T-helper 1 cell (primary cell): ENCODE measurements at places on chromosomes 16 and 17.
A peak's percentile ranks its signal among the peaks of the same experiment; 100 is the strongest.

GRCh38 chr16:87233928-87234327, 83.3 kb downstream of the C16orf95 start:
- no peak for DNase-seq

- DNase-seq = no peak
Observed at GRCh38 chr17:11898526-11899235, 98.6 kb downstream of the ZNF18 start.

DNA sequence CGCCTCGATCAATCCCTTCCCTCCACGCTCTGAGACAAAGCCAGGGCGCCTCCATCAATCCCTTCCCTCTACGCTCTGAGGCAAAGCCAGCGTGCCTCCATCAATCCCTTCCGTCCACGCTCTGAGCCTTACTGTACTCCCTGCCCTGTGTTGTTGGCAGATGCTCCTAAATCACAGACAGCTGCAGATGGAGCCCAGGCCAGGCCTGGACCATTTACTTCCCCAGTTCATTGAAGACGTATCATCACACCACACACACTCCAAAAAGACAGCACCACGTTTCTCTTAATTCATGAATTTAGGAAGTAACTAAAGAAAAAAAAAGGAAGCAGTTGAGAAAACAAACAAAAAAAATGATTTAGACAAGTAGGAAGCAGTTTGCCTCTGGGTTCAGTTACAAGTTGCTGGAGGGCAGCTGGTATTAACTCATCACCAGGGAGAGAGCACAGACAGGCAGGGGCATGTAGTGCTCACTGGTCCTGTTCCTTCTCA, 7.4 kb upstream of the CD300LD start:
- DNase-seq = no peak

- DNase-seq = no peak
Observed at GRCh38 chr16:71201556-71201955, 29.0 kb downstream of the HYDIN start.

DNA sequence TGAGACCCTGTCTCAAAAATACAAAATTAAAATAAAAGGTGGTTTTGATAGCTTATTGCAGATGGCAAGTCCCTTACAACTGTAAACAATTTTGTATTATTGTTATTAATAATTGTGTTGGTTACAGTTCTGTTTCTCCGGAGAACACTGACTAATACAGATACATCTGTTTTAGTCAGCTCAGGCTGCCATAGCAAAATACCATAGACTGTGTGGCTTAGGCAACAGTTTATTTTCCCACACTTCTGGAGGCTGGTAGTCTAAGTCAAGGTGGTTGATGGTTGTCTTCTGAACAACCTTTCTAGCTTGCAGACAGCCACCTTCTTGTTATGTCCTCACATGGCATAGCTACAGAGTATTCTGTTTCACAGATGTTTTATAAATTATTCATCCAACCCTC, 14.2 kb upstream of the IL21R start:
- no peak for DNase-seq

- no peak for DNase-seq
Observed at GRCh38 chr17:56694825-56695224, 101.3 kb downstream of the NOG start.

DNA sequence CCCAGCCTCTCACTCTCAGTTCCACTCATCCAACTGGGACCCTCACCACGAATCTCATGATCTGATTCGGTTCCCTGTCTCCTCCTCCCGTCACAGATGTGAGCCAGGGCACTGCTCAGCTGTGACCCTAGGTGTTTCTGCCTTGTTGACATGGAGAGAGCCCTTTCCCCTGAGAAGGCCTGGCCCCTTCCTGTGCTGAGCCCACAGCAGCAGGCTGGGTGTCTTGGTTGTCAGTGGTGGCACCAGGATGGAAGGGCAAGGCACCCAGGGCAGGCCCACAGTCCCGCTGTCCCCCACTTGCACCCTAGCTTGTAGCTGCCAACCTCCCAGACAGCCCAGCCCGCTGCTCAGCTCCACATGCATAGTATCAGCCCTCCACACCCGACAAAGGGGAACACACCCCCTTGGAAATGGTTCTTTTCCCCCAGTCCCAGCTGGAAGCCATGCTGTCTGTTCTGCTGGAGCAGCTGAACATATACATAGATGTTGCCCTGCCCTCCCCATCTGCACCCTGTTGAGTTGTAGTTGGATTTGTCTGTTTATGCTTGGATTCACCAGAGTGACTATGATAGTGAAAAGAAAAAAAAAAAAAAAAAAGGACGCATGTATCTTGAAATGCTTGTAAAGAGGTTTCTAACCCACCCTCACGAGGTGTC, 26.6 kb downstream of the STH start:
- no peak for DNase-seq

- DNase-seq = no peak
Observed at GRCh38 chr16:47470810-47471209, 9.7 kb downstream of the PHKB start.

DNA sequence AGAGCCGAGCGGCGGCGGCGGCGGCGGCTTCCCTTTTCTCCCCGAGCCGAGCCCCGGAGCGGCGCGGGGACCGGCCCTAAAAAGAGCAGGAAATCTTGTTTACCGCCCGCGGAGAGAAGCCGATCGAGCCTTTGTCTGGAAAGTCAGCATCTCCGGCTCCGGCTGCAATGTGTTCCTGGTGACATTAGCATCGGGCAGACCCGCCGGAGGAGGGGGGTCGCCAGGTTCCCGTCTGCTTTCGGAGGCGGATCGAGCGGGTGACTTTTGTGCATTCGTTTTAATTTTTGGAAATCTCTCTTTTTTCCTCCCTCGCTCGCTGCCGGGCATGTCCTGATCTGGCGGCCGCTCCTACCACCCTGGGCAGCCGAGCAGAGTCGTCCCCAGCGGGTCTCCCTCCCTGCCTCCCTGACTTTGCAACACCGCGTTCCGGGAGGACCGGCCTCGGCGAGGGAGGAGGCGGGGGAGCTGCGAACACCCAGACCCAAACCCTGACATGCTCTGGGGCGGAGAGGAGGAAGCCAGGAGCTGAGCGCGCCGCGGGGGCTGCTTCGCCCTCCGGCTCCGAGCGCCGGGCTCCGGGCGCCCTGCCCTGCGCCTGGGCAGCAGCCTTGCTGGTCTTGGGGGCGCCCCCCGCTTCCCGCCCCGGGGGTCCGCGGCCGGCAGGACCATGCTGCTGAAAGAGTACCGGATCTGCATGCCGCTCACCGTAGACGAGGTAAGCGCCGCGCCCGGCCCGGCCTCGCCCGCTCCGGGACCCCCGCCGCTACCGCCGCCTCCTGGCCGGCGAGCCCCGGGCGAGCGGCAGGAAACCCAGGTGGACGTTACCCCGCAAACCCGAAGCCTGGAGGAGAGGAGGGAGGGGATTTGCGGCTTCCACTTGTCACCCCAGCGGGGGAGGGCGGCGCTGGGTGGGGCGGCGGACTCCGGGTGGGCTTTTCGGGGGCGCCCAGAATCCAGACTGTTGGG, 690 bp downstream of the PITPNC1 start:
- peak; percentile 51 for DNase-seq

GRCh38 chr16:27316038-27316680, 2.4 kb downstream of the IL4R start:
- DNase-seq = no peak

DNA sequence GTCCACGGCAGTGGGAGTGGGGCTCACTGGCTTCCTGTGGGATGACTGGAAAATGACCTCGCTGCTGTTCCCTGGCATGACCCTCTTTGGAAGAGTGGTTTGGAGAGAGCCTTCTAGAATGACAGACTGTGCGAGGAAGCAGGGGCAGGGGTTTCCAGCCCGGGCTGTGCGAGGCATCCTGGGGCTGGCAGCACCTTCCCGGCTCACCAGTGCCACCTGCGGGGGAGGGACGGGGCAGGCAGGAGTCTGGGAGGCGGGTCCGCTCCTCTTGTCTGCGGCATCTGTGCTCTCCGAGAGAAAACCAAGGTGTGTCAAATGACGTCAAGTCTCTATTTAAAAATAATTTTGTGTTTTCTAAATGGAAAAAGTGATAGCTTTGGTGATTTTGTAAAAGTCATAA, 7.8 kb upstream of the RNF213 start:
- peak; percentile 86 for DNase-seq

DNA sequence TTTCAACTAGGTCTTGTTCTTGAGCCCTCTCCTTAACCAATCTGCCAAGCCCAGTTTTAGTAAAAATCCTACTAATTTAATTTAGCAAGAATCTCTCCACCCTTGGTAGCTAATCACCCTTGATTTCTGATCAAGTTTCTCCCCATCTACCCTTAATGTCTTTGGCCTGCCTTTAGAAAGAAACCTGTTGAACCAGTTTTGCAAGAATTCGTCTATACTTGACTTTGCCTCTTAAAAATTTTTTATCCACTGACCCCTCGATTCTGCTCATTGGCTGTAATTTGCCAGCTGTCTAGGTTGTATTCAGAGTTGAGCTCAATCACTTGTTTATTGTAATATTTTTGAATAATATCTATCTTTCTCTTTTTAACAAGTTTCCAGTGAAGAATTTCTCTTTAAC, 1138.5 kb downstream of the CDH11 start:
- DNase-seq = no peak

GRCh38 chr17:69497161-69497560, 82.7 kb downstream of the MAP2K6 start:
- DNase-seq = no peak

DNA sequence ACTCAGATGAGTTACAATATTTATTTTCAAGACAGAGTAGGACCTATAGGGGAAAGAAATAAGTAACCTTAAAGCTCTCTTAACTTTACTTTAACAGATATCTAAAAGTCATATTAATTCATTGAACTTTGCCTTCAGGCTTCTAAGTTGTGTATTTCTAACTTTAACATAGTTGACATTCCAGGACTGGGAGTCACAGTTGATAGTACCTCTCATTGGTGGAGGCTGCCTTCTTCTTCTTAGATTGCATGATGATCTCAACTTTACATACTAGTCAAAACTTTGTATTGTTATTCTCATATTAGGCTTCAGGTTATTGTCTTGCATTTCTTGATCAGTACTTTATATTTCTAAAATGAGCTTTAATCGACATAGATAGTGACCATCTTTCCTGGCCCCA, 350.1 kb upstream of the KIF2B start:
- DNase-seq = no peak

- no peak for DNase-seq
Observed at GRCh38 chr17:2214929-2215615, 88.5 kb downstream of the SMG6 start.

DNA sequence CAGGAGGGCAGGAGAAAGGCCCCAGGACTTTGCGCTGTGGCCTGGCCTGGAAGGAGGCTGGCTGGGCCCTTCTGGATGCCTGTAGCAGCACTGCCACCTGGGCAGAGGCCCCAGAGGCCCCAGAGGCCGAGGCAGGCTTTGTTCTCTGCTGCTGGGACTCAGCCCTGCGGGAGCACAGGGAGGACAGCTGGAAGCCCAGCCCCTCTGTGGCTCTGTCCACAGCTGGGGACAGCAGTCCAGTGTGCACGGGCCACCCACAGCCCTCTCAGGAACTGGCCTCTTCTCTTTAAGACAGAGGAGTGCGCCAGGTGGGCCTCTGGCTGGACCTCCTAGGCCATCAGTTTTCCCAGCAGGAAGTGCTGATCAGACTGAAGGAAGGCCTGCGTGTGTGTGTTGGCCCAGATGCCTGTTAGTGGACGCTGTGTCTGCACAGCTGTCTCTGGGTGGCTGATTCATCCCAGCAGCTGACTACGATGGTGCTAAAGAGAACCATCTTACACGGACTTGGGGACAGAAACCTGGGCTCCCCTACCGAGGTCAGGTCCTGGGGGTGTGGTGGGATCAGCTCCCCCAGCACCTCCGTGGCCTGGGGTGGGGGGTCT, 26.9 kb upstream of the ZNF750 start:
- no peak for DNase-seq

DNA sequence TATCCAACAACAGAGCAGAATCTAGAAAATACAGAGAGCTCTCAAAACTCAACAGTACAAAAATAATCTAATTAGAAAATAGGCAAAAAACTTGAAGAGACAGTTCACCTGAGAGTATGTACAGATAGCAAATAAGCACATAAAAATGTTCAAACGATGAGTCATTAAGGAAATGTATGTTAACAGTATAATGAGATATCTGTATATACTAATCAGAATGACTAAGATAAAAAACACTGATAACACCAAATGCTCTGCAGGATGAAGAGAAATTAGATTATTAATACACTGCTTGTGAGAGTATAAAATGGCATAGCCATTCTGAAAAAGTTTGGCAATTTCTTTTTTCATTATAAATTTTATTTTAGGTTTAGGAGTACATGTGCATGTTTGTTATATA, 1307.6 kb upstream of the GOT2 start:
- no peak for DNase-seq

DNA sequence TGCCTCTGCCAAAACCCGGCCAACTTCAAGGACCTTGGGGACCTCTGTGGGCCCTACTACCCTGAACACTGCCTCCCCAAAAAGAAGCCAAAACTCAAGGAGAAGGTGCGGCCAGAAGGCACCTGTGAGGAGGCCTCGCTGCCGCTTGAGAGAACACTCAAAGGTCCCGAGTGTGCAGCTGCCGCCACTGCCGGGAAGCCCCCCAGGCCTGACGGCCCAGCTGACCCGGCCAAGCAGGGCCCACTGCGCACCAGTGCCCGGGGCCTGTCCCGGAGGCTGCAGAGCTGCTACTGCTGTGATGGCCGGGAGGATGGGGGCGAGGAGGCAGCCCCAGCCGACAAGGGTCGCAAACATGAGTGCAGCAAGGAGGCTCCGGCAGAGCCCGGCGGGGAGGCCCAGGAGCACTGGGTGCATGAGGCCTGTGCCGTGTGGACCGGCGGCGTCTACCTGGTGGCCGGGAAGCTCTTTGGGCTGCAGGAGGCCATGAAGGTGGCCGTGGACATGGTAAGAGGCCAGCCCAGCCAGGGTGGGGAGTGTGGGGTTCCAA, 38.7 kb downstream of the SREBF1 start:
- no peak for DNase-seq

DNA sequence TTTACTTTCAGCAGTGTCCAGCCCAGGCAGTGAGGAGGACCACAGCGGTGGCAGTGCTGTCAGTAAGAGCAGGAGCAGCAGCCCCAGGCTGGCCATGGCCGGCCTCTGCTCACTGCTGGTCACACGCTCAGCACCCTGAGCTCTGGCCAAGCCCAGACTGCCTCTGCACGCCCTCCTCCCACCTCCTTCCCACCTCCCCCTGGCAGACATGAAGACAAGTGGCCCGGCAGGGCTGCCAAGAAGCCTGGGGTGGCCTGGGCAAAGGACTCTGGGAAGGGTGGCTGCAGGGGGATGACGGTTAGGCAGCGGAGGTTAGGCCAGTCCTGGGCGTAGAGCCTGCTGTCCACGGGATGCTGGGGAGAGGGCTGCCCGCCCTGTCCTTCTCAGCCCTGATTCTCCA, at the start of gene C16orf89:
TSS of gene C16orf89 (minus strand) at position 144 of the 400 bp plus-strand sequence. CDS start at position 96, 48 bp downstream.
- no peak for DNase-seq

- DNase-seq = no peak
Observed at GRCh38 chr17:2647957-2648356, 54.5 kb downstream of the PAFAH1B1 start.

DNA sequence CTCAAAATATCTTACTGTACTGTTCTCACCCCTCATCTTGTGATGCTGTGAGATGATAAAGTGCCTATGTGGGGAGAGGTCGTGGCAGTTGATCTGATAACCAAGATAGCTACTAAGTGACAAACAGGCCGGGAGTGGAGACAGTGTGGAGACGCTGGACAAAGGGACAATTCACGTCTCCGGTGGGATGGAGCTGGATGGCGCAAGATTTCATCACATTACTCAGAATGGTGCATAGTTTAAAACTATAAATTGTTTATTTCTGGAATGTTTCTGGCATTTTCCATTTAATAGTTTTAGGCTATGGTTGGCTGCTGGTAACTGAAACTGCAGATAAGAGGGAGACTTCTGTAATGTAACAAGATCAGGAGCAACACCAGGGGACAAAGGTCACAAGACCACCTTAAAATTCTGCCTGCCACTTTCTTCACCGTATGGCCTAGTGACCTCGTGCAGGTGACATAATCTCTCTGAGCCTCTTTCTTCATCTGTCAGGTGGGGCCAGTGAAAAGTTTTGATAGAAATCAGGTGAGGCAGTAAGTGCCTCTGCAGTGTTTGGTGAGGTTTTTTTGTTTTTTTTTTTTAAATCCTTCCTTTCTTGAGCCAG, 54.4 kb upstream of the LGALS9 start:
- no peak for DNase-seq
